ENCODE measurements at places on chromosomes 1 and 21.
A peak's percentile ranks its signal among the peaks of the same experiment; 100 is the strongest.

DNA sequence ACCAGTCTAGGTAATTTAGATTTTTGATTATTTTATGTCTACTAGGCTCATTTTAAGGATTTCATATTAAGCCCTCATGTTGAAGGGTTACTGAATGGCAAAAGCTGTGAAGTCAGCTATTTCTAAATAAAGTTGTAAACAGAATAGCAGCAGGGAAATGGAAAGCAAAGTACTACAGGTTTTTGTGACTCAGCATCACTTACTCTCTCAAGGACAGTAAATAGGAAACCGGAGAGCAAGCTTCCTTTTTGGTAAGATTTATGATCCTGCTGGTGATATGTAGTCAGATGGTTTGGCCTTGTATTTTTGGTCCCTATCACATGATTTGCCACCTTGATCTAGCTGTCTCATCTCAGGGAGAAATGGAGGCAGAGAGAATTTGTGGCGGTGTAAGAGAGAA is 226.0 kb downstream of the RPS6KC1 start:
- DNase-seq: no peak

DNA sequence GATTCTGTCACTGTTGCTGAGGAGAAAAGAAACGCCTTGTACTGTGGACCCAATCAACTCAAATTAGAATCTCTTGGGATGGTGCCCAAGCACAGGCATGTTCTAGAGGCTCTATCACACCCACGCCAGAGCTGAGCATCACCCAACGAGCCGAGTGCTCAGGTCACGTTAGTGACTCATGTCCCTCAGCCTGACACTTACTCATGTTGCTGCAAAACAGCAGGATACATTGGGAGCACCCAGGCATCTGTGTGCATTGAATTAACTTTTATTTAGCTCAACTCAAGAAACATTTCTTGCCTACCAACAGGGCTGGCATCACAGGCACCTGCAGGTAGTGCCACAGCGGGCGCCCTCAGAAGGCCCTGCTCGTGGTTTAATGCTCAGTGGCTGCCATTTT is 149.8 kb downstream of the ETS2 start:
- DNase-seq: no peak

GRCh38 chr1:227234998-227235405 is 83.3 kb downstream of the CDC42BPA start:
- no peak for DNase-seq

GRCh38 chr1:50877641-50878040 is 82.4 kb downstream of the FAF1 start:
- no peak for DNase-seq

DNA sequence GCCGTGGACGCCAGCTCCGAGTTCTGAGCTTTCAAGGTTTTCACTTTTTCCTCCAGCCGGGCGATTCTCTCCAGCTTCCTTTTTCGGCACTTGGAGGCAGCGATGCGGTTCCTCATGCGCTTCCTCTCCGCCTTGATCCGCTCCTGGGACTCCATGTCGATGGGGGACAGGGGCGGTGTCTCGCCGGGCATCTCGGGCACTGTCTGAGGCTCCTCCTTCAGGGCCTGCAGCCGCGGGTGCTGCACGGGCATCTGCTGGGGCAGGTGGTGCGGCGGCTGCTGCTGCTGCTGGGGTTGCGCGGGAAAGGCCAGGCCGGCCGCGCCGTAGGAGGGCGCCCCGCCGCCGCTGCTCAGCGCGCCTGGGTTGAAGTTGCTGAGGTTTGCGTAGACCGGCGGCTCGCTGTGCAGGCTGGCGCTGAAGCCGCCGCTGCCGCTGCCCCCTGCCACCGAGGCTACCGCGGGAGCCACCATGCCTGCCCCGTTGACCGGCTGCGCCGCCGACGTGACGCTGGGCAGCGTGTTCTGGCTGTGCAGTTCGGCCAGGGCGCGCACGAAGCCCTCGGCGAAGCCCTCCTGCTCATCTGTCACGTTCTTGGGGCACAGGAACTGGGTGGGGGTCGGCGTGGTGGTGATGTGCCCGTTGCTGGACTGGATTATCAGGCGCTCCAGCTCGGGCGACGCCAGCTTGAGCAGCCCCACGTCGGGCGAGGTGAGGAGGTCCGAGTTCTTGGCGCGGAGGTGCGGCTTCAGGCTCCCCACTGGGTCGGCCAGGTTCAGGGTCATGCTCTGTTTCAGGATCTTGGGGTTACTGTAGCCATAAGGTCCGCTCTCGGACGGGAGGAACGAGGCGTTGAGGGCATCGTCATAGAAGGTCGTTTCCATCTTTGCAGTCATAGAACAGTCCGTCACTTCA is 1.4 kb downstream of the JUN start:
- peak; percentile 47 for DNase-seq

GRCh38 chr1:176566004-176566975 is 103.3 kb downstream of the PAPPA2 start:
- DNase-seq: no peak

- peak; percentile 23 for DNase-seq
Measured at GRCh38 chr21:30340714-30341573, 3.5 kb upstream of the KRTAP27-1 start.

DNA sequence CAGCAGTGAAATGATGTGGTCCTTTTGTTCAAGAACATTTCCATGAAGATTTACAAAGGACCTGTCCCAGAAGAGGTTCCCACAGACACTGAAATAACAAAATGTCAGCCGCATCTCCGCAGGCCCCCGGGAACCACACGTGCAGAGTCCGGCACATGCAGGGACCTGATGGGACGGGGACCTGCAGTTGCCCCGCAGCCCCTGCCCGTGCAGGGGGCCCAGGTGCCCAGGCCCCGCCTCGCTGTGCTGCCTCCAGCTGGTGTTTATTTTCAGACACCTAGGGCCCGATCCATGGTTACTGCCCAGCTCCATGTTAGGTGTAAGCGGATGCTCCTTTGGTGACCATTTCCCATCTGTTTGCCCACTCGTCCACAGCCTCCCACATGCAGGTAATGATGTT is 149.3 kb upstream of the ARHGEF16 start:
- DNase-seq: no peak

DNA sequence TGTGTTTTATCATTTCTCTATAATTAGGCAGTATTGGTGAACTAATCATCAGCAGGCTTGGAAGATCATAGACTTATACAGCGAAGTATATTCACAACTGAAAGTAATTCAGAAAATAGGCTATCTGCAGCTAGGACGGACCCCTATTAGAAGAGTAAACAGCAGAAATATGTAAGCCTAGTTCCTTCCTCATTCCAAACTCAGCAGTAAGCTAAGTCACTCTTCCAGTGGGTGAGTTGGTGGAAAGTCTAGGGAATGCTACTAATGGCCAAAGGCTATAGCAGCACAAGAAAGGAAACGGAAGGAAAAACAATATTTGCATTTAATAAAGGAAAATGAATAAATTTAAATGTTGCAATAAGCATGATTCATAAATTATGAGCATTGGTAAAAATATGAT is 918.1 kb upstream of the TMPRSS15 start:
- DNase-seq: no peak

DNA sequence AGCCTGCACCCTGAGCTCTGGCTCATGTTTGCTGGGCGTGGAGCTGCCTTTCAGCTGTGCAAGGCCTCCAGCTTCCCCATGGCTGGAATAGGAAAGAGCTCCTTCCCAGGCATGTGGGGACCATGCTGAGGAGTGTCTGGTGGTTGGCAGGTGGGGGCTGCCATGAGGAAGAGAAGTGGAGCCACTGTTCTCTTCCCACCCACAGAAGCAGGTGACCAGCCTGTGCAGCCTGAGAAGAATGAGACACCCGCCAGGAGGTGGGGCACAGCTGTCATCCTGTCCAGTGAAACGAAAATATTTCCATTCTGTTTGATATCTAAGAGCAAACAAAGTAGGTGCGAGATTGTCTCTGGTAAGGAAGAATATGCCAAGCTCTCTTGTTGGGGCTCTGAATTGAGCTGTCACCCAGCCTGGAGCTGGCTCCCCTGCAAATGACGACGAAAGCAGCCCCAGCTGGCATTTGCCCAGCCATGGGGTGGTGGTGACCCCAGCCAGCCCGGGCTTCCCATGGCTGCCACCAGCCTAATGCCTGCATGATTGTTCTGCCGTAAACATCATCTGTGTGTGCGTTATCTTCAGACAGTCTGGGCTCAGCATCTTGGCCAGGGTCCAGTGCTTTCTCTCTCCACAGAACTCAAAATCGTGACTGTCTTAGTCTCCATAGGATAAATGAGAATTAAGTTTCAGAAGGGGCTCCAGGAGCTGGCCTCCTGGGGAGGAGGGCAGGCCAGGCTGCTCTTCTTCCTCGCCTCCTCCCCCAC is 429.8 kb upstream of the VAMP3 start:
- peak; percentile 36 for DNase-seq

- DNase-seq: no peak
Measured at GRCh38 chr21:17101696-17102095, 411.1 kb upstream of the CXADR start.

DNA sequence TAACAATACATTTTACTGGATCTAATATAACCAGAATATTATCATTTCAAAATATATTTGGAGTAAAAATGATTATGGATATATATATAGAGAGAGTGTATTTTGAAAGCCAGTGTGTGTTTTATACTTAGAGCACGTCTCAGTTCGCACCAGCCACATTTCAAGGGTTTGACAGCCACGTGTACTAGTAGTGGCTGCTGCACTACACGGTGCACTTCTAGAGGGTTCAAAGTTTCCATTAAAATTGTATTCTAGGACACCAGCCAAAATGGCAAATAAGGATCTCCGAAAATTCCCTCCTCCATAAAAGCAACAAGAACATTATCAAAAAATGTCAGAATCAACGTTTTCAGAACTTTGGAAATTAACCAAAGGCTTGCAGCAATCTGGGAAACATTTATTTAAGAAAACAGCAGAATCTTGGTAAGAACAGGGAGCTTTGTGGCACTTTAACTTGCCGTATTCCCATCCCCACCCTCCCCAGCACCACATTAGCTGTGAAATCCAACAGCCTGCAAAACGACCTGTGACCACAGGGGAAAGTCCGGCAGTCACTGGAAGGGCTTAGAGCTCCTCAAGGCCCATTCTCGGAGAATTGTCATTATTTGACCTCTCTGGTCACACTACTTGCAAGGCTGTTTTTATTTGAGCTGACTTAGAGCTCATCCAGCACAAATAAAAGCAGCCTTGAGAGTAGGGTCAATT is 33.5 kb upstream of the MRPS6 start:
- DNase-seq: no peak

GRCh38 chr1:198749279-198749678 is 110.4 kb downstream of the PTPRC start:
- no peak for DNase-seq

GRCh38 chr1:223223091-223223995 is 80.3 kb upstream of the TLR5 start:
- DNase-seq: no peak

DNA sequence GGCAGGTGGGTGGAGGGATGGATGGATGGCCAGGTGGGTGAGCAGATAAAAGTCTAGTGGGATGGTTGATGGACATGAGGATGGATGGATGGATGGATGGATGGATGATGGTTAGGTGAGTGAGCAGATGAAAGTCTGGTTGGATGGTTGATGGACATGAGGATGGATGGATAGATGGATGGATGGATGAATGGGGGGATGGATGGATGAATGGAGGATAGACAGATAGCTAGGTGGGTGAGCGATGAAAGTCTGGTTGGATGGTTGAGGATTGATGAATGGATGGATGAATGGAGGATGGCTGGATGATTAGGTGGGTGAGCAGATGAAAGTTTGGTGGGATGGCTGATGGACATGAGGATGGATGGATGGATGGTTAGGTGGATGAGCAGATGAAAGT is 9.0 kb upstream of the ARHGEF19 start:
- DNase-seq: no peak

DNA sequence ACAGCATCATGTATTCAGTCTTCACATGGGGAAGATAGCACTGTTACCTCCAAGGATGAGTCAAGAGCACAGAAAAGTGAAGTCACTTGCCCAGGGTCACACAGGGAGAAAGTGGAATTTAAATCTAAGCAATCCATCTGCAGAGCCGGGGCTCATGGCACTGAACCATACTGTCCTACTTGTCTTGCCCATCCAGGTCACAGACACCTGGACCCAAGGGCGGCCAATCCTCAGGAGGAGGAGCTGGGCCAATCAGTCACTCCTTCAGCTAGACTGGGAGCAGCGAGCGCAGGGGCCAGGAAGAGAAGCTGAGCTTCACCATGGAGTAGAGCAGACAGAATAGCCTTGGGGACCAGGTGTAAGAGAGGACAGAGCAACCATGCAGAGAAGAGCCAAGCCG is 9.2 kb upstream of the GJB5 start:
- DNase-seq: no peak

GRCh38 chr1:20063861-20064292 is 6.1 kb upstream of the PLA2G5 start:
- DNase-seq: no peak

GRCh38 chr1:109383087-109383779 is 14.5 kb downstream of the SORT1 start:
- no peak for DNase-seq

DNA sequence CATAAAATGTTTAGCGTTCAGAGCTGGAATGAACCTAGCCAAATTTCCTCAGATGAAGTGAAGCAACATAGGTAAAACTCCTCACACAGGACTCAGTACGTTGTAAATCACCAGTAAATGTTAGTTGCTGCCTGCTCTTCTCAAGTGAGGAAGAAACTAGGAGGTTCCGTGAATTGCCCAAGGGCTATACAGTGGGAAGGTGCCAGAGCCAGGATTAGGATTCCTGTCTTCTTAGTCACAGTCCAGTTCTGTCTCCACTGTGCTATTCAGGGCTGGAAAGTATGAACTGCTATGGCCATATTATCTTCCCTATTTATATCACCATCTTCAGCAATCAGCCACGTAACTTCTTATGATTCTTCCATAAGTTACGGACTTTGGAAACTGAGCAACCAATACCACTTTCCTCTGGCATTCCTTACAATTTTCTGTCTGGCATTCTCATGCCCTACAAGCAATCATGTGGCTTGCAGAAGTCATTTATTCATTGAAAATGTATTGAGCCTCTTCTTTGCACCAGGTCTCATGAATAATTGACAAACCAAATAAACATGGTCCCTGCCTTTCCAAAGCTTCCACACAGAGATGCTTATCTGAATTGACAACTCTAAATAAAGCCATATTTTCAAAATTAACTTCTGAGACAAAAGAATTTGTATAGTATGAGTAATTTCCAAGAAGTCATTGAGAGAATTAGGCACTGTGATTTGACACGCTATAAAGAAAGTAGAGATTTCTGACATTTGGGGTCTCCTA is 271.6 kb upstream of the SGIP1 start:
- no peak for DNase-seq

- DNase-seq: peak; percentile 24
Measured at GRCh38 chr21:39523399-39523798, 71.6 kb downstream of the SH3BGR start.
